NCI-H187 (cell line): ENCODE measurements at places on chromosomes 2 and 18.

- DNase-seq = no peak
These were observed 21.5 kb downstream of the SLC4A5 start for GRCh38 chr2:74321737-74322136.

DNA sequence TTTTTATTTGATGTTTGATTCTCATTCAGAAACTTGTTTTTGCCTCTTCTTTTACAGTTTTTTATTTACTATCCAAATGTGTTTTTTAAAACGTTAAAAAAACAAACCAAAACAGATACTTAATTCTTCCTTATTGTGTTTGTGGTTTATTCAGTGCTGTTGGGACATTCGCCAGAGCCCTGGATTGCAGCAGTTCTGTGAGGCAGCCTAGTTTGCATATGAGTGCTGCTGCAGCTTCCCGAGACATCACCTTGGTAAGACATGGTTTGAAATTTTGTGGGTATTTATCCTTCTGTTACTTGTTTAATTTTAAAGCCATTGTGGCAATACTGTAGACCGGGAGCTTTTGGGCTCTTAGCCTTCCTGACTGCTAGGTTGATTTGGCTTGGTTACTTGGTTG, 91.2 kb downstream of the MTA3 start:
- no peak for DNase-seq

DNA sequence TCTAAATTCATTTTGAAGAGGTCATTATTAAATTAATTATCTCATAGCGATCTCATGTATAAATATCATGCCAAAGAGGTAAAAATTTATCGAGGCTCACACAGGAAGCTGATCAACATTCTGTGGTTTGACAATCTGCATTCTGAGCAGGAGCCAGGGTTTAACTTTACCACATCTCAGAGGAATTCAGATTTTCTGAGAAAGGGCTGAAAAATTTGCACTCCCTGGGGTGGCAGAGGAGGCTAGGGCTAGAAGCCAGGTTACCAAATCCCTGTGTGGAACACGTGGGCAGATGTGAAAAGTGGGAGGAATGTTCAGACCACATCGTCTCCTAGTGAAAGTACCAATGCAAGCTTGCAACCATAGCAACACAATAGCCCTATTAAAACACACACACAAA, 63.5 kb upstream of the CTLA4 start:
- no peak for DNase-seq

DNA sequence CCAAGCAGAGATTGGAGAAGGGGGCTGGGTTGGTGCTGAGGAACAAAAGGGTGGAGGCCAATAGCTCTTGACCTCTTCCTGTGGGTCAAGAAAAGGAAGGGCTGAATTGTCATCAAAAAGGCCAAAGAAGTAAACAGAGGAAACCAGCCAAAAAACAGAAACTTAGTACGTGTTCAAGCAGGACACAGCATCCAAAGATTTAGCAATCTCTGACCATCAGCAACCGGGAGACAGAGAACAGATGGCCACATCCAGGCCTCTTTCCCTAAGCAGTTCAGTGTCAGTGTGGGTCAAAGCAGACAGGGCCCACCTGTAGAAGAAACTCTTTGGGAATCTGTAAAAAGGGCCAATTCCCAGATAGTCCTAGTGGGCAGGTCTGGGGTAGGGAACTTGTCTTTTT, 2.9 kb downstream of the DNPEP start:
- no peak for DNase-seq

GRCh38 chr2:8754106-8754776, 72.4 kb downstream of the ID2 start:
- no peak for DNase-seq

DNA sequence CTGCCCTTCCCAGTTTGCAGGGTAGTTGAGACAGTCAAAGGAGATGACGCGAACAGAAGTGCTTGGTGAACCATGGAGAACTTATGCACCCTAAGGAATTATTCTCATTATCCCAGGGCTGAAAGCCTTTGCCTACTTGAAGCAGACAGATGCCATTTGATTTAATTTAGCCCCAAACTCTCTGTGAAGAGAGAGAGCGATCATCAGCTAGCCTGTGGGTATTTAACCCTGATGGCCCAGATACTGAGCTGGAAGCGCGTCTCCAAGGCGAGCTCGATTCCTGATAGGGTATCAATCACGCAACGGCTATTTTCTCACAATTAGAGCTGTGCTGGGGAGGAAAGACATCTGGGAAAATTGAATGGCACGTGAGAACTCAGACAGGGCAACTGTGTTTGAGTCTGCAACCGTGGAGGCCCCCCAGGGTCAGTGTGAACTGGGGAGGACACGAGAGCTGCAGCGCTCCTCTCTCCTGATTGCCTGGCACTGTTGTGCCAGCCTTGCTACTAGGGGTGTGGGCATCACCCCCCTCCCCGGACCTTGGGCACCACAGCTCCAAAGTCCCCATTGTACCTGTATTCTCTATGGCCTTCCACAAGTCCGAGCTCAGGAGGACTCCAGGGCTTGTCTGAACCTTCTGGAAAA, 73.2 kb downstream of the CAPN13 start:
- no peak for DNase-seq
